ENCODE measurements at places on chromosomes 7 and 10. TPM values are rescaled to one million over a fixed set of nuclear protein-coding genes. Genes with fewer than 3 reads are reported as not detected.

DNA sequence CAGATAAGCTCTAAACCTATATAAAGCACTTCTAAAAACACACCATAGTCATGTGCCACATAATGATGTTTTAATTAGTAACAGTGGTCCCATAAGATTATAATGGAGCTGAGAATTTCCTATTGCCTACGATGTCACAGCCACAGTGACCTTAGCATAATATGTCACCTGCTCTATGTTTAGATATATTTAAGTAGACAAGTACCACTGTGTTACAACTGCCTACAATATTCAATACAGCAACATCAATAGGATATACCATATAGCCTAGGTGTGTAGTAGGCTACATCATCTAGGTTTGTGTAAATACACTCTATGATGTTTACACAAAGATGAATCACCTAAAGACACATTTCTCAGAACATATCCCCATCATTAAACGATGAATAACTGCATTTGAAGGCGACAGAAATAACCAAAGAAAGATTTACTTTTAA is 24.5 kb downstream of the GPR22 start:
- no peak for DNase-seq

- DNase-seq: no peak
Observed at GRCh38 chr7:80468931-80469714, 42.7 kb downstream of the GNAT3 start.

DNA sequence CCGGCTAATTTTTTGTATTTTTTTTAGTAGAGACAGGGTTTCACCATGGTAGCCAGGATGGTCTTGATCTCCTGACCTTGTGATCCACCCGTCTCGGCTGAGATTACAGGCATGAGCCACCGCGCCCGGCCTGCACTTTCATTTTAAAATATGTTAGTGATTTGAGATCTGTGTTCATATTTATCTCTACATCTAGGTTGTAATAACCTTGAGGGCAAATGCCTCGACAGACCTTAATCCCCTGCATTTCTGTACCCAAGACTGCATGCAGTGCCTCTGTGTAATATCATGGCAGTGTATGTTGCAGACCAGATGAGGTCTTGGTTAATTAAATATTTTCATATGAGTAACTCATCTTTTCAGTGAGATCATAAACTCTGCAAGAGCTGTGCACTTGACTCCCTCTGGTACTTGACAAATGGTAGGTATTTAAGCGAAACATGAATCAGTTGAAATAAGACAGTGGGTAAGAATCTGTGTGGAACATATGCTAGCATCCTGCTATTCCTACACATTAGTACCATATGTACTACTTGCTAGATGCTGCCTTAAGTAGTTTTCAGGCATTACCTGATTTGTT is 673.9 kb upstream of the ANKRD30A start:
- no peak for DNase-seq

GRCh38 chr7:23473844-23474093 is 3.5 kb upstream of the IGF2BP3 start:
- DNase-seq: peak; percentile 79

Gene COL26A1
- 70.3 TPM for total RNA-seq

DNA sequence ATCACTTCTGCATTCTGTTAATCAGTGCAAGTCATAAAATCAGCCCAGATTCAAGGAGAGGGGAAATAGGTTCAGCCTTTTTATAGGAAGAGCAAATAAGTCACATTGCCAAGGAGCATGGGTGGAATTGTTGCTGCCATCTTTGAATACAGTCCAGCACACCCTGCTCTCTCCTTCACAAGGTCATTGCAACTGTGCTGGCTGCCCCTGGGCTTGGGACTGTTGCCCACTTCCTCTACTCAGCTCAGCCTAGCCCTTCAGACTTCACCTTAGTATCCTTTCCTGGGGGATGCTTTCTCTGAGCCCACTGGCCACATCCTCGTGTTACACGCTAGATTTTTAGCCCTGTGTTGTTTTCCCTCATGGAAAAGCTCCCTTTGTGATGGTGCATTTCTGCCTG is 527.7 kb downstream of the GALNT17 start:
- no peak for DNase-seq

GRCh38 chr7:49522111-49522510 is 251.3 kb upstream of the VWC2 start:
- DNase-seq: no peak

Gene LBX1
- not detected for total RNA-seq

DNA sequence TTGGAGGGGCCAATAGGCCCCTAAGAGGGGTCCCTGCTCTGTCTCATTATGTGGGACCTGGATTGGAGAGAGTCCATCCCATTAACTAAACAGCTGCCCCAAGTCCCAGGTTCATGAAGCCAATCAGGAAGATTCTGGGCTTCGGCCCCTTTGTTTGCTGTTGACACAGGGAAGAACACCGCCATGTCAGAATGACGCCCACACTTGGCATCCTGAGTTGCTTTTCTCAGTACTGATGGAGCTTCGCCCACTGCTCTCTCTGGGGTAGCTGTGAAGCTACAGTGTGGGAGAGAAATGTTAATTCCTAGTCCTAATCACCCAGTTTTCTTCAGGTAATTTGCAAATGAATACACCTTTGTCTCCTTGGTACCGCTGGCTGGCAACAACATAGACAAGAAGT is 264.7 kb downstream of the GLRX3 start:
- peak; percentile 50 for DNase-seq

GRCh38 chr7:117051808-117052207 is 98.5 kb downstream of the ST7 start:
- no peak for DNase-seq

GRCh38 chr7:132977234-132977633 is 104.7 kb downstream of the CHCHD3 start:
- no peak for DNase-seq

- no peak for DNase-seq
Observed at GRCh38 chr7:16847381-16847860, 34.4 kb downstream of the AGR3 start.

GRCh38 chr10:32210306-32211045 is 136.5 kb downstream of the EPC1 start:
- peak; percentile 40 for DNase-seq

DNA sequence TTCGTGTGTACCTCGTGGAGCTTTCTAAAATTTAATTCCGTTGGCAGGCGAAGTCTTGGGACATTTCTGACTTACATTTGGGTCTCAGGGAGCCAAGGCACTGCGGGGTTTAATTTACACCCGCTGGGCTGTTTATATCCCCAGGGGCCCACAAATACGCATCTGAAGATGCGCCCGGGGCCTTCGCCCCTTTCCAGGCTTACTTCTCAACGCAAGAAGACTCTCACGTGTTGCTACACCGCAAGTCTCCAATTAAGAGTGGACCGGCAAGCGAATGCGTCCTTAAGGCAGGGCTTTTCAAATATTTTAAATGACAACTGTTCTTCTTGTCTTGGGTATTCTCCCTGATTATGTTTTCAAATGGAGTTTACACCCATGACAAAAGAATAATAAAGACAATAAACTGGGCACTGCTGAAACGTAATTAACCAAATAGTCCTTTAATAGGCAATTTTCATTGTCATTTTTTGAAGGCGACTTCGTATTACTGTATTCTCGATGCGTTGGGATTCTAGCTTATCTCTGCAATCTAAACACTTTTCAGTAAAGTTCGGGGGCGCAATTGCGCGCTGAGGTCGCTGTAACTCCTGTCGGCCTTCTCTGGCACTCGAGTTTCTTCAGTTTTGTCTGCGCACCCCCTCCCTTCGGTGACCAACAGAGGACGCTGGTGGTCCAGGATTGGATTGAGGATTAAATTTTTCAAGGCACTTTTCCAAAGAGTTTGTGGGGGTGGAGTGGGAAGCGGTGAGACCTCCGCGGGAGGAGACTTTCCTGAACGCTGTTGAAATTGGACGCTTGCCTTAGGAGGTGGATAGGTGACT is 837 bp upstream of the IGFBP3 start:
- DNase-seq: peak; percentile 71

DNA sequence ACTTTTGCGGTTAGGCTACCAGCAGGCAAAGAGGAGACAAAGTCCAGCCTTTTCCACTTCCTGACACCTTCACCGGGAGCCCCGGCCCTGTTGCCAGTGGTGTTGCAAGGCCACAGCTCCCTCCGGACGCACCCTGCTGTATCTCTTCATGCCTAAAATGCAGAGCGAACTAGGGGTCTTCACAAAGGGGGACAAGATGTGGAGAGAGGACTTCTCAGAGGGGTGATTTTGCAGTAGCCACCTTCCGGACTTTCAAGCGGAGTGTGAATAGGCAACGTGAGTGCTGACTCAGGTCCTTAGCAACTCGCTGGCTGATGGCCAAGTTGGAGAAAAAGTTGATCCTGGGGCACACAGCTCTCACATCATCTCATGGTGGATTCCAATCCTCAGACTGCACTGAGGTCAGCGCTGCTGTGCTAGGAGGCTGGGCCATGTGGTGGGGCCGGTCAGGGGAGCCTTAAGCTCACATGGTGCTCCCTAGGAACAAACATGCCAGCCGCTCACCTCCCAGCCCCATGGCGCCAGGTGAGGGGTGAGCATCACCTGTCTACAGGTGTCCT is 166.3 kb downstream of the LCOR start:
- no peak for DNase-seq

Data from H7 (cell line).